Iris pigment epithelial cell (primary cell): ENCODE measurements at places on chromosomes 5 and 9.

GRCh38 chr5:108003178-108003577 lies 332.4 kb upstream of the EFNA5 start:
- DNase-seq, result peak; percentile 74

GRCh38 chr5:32625547-32625946 lies 40.2 kb downstream of the SUB1 start:
- DNase-seq, result no peak

- no peak for DNase-seq
These were observed 77.0 kb upstream of the STARD4 start for GRCh38 chr5:111589316-111589715.

GRCh38 chr5:30661730-30662129 lies 531.8 kb upstream of the CDH6 start:
- DNase-seq, result no peak
